ENCODE measurements at places on chromosomes 12 and 14. TPM values are rescaled to one million over a fixed set of nuclear protein-coding genes. Genes with fewer than 3 reads are reported as not detected.

The DIO2 gene
- total RNA-seq: 2.2 TPM

The POTEM gene
- not detected for total RNA-seq

GRCh38 chr12:85963326-85963725 is 89.2 kb downstream of the NTS start:
- DNase-seq: no peak

- DNase-seq: no peak
These were observed 157.1 kb upstream of the GRIN2B start for GRCh38 chr12:14138495-14138894.

The POLE2 gene
- 5.6 TPM for total RNA-seq

DNA sequence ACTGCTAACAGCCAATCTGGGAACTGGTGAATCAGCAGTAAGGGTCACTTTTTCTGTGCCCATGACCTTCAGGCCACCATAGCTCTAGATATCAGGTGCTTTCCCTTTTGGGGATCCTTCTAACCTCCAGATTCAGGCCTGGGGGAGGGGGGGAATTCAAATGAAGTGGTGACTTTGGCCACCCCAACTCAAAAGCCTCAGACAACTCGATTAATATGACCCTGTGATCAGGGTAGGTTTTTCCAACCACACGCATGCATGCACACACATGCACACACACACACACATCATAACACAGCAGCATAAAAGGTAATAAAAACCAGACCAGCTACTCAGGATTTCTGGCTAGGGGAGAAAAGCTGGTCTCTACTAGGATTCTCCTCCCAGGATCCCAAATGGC is 5.3 kb downstream of the TBX3 start:
- no peak for DNase-seq

Measured in breast epithelium (tissue), 4 donors.